HAP-1 (cell line): ENCODE measurements at places on chromosomes 7 and 10.

GRCh38 chr10:94450782-94451181, 48.4 kb downstream of the TBC1D12 start:
- DNase-seq: no peak

DNA sequence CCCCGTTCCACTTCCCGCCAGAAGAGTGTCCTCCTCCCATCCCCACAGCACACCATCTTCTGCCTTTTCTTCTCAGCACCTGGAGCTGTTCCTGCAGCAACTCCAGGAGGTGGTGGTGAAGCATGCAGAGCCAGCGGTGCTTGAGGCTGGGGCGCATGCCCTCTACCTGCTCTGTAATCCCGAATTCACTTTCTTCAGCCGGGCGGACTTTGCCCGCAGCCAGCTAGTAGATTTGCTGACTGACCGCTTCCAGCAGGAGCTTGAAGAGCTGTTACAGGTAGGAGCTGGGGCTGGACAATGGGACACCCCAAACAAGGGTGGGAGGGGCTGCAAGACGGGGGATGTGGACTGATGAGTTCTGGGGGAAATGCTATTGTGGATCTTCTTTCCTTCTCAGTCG, 19.1 kb upstream of the PVRIG start:
- no peak for DNase-seq

- DNase-seq: no peak
These were observed 5.8 kb upstream of the PYROXD2 start for GRCh38 chr10:98420786-98421185.

GRCh38 chr10:29751240-29751639, 116.5 kb upstream of the SVIL start:
- DNase-seq: no peak

DNA sequence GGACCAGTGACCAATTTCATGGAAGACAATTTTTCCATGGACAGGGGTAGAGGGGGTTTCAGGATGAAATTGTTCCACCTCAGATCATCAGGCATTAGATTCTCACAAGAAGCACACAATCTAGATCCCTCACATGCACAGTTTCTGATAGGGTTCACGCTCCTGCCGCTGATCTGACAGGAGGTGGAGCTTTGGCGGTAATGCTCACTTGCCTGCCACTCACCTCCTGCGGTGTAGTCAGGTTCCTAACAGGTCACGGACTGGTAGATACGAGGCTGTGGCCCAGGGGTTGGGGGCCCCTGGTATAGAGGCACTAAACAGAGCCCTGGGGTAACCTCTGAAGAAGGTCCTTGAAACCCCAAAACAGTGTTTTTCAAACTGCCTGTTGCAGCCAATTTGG, 6.5 kb downstream of the BRAF start:
- no peak for DNase-seq

DNA sequence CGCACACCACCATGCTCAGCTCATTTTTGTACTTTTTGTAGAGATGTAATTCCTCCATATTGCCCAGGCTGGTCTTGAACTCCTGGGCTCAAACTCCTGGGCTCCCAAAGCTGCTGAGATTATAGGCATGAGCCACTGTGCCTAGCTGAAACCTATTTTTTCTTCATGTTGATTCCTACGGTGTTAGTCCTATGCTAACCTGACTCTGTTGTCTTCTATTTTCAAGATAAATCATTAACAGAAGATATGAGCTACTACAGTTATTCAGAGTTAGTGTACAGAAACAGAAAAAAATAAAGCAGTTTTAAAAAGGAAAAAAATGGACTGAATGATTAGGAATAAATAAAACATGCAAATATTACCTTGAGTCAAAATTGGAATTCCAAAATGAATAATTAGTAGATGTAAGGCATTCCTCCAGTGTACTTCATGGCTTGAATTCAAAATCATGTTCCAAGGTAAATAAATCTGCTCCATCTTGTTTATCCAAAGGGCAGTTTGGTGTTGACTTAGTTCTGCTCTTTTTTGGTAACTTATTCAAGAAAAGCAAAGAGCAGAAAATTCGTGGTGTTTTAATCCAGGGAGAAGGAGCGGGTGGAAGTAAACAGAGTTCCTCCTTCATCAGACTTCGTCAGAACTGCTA, 185.8 kb downstream of the CACNB2 start:
- DNase-seq: no peak

GRCh38 chr10:67969875-67970274, 85.4 kb downstream of the SIRT1 start:
- DNase-seq: no peak

- peak; percentile 10 for DNase-seq
These were observed 67.6 kb upstream of the DDC start for GRCh38 chr7:50632561-50633413.

GRCh38 chr7:100413346-100413745, 15.2 kb downstream of the ZCWPW1 start:
- no peak for DNase-seq

GRCh38 chr7:40306596-40306995, 171.8 kb downstream of the SUGCT start:
- DNase-seq: no peak

GRCh38 chr10:3528823-3529403, 256.1 kb downstream of the KLF6 start:
- DNase-seq: no peak

- DNase-seq: no peak
These were observed 1174.3 kb downstream of the GATA3 start for GRCh38 chr10:9228771-9229170.

- DNase-seq: no peak
These were observed 7.1 kb upstream of the ARHGAP21 start for GRCh38 chr10:24730811-24731210.

DNA sequence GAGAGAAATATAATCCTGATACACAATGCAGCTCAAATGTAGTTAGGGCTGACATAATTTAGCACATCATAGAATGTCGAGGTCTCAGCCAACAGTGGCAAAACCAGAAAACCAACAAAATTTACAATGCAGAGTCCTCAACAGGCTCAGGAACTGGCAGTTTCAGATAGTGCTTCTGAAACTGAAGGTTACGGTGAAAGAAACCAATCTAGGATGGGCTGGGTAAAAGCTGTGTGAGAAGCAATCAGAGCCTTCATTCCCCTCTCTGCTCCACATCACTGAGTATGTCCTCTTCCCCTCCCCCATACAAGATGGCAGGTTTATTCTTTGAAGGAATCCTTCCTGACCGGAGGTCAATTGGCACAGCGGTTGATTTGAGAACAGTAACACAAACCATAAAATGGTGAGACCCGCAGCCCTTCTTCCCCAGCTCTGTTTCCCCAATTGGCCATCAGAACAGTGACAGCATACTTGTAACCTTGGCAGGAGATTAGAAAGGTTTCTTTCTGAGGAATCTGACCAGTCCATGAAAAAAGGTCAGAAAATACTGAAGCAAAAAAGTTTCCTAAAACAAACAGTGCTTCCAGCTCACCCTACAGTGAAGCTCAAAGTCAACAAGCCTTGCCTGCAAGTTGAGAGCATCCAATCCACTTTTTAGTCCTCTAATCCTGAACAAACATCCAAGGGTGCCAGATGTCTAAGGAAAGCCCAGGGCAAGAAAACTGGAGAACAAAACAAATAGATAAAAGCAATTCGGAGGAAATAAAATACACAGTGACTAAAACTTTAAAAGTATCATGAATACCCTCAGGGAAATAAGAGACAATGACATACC, 53.9 kb upstream of the IL6 start:
- no peak for DNase-seq

DNA sequence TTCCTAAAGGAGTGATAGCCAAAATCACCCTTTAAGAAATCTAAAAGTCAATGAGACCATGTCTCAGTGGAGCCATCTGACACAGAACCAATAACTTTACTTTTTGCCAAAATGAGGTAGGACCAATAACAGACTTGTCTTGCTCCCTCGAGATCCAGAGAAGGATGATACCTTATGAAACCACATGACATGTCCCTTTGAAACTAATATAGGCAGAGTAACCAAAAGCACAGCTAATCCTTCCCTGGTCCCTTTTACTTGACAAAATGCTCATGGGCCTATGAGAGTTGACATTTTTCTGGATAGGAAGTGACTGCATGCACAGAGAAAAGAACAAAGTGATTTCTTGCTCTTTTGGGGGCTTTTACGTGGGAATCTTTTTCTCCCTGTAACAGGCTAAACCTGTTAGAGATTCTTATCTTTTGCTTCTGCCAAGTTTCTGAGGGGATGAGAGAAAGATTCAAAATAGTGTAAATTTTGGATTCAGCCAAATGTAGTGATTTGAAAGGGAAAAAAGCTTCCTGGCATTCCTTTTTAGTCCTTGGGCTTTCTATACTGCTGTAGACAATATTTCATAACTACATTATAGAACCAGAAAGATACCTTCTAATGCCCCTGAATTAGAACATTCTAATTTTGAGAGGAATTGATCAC, 87.6 kb downstream of the ARMH3 start:
- DNase-seq: no peak

DNA sequence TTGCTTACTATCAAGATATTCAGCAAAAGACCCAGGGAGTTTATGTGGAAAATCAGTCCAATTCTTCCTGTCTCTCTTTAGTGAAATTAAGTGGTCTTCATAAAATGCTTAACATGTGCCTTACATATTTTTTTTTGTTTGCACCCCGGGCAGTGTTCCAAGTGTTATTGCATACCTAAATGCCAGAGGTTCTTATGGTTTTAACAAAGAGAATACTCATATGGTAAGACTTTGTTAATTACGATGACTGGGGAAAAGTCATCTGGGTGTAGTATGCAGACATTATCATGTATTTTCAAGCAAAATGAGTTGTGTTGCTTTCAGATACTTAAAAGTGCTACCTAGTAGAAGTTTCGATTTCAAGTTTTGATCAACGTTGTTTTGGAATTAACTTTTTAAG, 82.6 kb downstream of the PRKG1 start:
- DNase-seq: no peak

- no peak for DNase-seq
These were observed 30.0 kb downstream of the STEAP4 start for GRCh38 chr7:88276605-88277153.

GRCh38 chr7:38068461-38068860, 109.6 kb upstream of the STARD3NL start:
- no peak for DNase-seq

DNA sequence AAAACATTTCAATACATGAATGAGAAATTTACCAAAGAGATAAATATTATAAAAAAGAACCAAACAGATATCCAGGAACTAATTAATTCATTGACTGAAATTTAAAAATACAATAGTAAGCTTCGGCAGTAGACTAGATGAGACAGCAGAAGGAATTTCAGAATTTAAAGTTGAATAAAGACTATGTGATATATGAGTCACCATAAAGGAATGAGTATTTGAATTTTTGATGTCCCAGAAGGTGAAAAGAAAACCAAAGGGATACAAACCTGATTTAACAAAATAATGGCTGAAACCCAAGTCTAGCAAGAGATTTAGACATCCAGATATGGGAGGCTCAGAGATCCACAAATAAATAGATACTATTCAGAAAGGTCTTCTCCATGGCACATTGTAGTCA, 623.9 kb upstream of the FOXK1 start:
- DNase-seq: no peak
